Pulmonary artery endothelial cell (primary cell): ENCODE measurements at places on chromosomes 2 and 18.
A peak's percentile ranks its signal among the peaks of the same experiment; 100 is the strongest.

DNA sequence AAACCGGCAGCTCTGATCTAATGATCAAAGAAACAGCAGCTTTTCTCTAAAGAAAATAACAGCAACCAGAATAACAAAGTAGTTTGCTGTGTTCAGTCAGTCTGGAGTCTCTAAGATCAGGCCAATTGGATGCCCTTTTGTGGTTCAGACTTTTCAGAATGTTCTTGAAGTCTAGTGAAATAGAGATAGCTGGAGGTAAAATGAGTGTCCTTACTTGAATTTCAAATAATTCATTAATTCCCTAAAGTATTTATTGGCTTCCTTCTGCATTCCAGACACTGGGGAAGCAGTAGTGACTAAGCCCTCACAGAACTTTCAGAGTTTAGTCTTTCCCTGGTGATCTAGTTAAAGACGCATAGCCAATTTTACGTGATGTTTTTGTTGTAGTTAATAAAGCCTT is 58.7 kb downstream of the C18orf54 start:
- DNase-seq, result no peak

GRCh38 chr2:122070241-122070731 is 314.8 kb downstream of the TSN start:
- no peak for DNase-seq

- no peak for DNase-seq
Observed at GRCh38 chr18:8036551-8036950, 469.4 kb downstream of the PTPRM start.

- DNase-seq, result no peak
Observed at GRCh38 chr2:75709297-75709696, 1.4 kb downstream of the GCFC2 start.

- no peak for DNase-seq
Observed at GRCh38 chr2:218015586-218016521, 13.1 kb upstream of the TNS1 start.

DNA sequence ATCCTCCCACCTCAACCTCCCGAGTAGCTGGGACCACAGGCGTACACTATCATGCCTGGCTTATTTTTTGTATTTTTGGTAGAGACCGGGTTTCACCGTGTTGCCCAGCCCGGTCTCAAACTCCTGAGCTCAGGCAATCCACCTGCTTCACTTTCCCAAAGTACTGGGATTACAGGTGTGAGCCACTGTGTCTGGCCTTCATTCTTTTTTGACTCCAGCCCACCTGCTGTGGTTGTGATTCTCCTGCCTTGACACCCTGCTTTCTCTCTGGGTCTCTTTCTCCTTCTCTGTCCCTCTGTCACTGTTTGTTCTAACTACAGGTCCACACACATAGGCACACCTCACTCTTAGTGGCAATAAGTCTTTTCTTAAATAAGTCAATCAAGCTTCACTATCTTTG is 85.3 kb downstream of the FTCDNL1 start:
- no peak for DNase-seq

- DNase-seq, result no peak
Observed at GRCh38 chr2:105654474-105655004, 90.2 kb upstream of the NCK2 start.

GRCh38 chr2:64035072-64035942 is 16.1 kb upstream of the VPS54 start:
- DNase-seq, result no peak

DNA sequence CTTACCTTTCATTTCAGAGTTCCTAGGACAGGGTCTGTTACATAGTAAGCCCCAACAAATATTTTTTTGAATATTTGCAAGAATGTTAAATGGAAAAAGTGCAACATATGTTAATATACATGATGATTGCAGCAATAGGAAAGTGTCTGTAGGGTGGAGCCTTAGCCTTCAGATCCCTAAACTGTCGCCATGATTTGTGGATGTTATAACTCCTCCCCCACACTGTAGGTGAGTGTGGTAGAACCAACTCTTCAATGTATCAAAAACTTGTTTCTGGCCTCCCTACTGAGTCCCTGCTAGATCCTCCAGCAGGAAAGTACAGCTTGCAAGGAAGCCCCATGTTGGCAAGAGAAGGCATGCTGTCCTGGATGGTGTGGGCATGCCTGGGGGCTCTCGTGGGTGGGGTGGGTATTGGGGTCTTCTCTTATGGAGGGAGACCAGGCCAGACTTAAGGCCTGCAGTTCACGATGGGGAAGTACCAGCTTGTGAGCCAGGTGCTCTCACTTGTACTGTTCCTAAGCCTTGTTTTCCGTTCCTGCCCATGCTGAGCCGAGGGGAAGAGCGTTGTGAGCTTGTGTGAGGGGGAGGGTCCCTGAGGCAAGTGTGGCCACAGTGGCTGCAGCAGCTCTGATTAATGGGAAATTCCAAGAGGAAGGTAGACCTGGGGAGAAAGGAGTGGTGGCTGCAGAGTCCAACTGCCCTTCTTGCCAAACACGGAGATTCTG is 11.4 kb downstream of the FHOD3 start:
- no peak for DNase-seq

DNA sequence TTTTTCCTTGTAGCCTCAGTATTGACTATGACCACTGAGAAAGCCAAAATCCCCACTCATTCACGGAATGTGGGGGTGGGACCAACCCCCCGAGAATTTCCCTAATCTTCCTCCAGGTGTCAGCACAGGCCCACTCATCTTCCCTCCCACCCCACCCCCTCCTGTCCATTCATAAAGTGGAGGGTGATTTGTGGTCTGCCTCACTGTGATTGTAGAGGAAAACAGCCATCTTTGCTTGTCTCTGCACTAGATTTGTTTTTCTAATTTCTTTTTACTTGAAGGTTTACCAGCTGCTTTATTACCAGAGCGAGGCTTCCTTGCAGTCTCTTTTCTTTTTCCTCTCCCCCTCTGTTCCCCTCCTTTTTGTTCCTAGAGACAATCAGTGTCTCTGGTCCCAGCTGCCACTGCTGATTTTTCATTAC is 171.8 kb downstream of the ICOS start:
- DNase-seq, result no peak

DNA sequence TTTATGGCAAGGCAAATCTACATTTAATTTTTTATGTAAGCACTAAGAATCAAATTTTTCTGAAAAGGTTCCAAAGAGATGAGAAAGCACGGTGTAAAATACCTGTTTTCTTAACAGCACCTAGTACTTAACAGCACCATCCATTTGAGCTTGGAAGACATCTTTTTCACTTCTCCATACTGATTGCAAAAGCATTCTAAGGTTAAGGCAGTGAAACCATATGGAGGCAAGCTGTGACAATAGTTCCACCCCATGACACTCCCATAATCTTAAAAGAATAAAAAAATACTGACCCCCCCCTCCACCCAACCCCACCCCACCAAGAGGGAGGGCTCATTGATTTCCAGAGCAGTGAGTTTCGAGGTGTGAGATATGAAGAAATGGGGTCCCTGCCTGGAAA is 60.6 kb downstream of the ZCCHC2 start:
- DNase-seq, result no peak

DNA sequence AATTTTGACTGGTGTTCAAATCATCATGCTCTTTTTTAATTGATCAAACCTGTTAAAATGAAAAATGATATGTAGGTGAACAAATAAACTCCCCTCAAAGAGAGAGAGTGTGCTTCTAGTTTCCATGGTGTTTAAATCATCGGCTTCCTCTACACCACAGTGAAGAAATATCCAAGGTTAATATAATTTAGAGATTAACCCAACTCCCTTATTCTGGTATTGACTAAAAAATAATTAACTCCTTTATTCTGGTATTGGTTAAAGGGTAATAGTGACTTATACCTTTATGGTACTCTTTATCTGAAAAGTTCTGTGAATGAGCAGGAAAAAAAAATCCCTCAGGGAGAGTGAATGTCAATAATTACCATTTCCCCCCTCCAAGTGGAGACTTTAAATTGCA is 93.1 kb downstream of the SPATS2L start:
- DNase-seq, result no peak

DNA sequence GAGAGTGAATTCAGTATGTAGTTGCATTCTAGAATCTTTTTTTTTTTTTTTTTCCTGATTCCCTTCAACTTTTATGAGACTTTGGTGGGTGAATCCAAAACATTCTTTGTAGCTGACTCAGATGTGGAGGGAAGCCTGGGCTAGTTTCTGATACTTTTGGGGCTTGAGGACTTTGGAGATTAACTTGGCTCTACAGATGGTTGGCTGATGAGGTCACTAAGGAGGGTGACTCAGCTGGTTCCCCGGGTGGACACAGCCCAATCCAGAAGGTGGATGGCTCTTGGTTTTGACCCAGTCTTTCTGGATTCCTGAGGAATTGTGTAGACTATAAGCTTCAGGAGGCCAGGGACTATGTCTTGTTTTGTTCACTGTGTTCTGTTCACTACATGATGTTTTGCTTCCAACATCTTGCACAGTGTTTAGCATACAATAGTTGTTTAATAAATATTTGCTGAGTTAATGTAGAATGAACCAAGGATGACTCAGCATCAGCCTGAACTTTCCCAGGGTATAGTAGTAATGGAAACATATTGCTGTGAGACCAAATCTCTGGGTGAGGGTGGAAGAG is 30.5 kb downstream of the LAMA3 start:
- DNase-seq, result peak; percentile 75

GRCh38 chr18:63197246-63197869 is 122.2 kb downstream of the BCL2 start:
- no peak for DNase-seq

GRCh38 chr2:223459328-223459939 is 142.7 kb downstream of the SCG2 start:
- DNase-seq, result no peak

DNA sequence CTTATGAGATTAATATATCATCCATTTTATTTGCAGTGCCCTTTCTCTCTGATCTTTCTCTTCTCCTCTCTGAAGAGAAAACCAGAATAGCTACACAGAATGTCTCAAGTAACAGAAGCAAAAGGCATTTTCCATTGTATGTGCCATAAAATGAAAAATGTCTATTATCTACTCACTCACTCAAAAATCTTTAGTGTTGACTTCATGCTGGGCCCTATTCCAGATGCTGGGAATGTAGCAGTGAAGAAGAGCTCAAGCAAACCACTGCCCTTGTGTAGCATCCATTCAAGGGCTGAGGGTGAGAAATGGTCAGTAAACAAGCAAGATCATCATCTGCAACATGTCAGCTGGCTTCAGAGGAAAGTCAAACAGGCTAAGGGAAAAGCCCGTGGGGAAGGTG is 427.7 kb downstream of the METTL4 start:
- no peak for DNase-seq

- no peak for DNase-seq
Observed at GRCh38 chr2:220134756-220135534, 507.5 kb downstream of the SLC4A3 start.

DNA sequence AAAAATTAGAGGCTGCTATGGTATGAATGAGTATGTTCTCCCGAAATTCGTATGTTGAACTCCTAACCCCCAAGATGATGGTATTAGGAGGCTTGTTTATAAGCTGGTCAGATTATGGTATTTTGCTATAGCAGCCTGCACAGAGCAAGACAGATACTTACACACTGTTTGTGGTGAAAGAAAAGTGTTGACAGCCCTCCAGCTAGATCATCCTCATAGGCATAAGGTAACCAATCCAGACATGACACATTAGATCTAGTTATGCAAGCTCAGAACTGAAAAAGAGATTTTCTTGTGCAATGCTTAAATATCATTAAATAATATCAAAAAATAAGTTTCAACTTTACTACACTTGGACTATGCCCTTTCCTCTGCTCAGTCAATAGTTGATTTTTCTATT is 107.1 kb downstream of the ABCA12 start:
- no peak for DNase-seq

DNA sequence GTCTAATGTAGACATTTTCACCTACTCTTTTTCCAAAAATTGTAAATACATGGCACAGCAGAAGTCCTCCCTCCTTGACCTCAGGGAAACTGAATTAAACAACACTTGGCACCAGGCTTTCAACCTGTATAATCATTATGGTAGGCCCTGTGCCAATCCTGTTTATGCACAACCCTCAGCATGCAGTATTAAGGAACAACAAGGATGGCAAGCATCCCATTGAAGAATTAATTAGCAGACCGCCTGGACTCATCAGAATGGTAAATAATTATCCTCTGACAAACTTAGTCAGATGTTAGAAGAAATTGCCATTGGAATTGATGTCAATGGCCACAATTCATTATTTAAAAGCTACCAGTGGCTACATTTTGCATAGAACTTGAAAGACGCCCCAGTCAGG is 66.3 kb upstream of the GALNT5 start:
- DNase-seq, result no peak

GRCh38 chr2:191202881-191203397 is 42.3 kb upstream of the MYO1B start:
- DNase-seq, result no peak

- DNase-seq, result no peak
Observed at GRCh38 chr2:26784570-26785234, 1.2 kb upstream of the CENPA start.

DNA sequence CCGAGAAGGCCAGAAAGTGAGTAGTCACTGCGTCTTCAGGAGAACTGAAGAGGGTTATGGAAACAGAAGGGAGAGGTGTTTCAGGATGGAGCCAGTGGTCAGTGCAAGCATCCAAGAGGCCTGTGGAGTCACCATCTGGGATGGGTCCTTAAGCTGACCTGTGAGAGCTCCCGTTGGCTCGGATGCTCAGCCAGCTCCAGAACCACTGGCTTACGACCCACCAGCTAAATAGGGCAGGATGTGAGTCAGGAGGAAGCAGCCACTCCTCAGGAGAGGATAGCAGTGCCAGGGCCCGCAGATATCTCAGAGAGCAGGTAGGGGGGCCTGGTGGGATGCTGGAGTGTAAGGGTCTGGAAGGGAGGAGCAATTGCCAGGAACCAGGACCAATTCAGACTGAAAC is 63.1 kb upstream of the B3GNT7 start:
- DNase-seq, result no peak

DNA sequence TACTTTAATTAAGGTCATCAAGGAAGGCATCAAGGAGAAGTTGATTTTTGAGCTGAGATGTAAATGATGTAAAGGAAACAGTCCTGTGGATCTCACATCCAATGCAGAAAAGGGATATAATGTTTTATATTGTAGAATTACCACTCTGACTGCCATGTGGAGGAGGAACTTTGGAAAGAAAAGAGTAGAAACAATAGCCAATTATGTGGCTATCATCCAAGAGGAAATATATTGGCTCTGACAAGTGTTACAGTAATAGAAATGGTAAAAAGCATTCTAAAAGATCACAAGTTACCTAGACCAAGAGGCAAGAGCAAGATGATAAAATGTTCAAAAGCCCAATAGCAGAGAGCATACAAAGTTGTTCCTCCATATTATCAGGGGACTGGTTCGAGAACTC is 26.8 kb downstream of the BARD1 start:
- peak; percentile 10 for DNase-seq

GRCh38 chr2:12928197-12928774 is 211.6 kb downstream of the TRIB2 start:
- DNase-seq, result no peak

- DNase-seq, result no peak
Observed at GRCh38 chr2:130378898-130379214, 23.0 kb downstream of the PTPN18 start.

GRCh38 chr2:28974252-28974651 is 6.8 kb upstream of the TOGARAM2 start:
- DNase-seq, result no peak

GRCh38 chr18:79504034-79504433 is 108.3 kb downstream of the NFATC1 start:
- DNase-seq, result no peak
